ENCODE measurements at places on chromosomes 4 and X.

GRCh38 chrX:153516073-153516472, 1.4 kb upstream of the ATP2B3 start:
- DNase-seq = no peak

DNA sequence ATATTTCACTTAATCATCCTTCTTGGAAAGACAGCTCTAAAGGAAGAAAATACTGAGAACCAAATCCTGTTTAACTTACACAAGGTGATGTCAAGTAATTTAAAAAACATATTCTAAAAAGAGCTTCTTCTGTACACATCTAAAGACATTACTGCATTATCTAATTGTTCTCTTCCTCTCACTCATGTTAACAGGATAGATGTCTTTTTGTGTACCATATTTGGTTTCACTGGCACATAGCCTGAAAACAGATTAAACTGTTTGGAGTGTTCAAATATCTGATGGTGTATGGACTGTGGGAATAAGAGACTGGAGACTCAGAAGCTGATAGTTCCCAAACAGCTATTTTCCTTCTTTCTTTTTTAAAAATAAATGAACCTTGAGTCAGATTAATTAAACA, 213.3 kb upstream of the MAB21L2 start:
- no peak for DNase-seq

- DNase-seq = peak; percentile 49
Measured at GRCh38 chr4:38131371-38132091, 171.3 kb downstream of the PTTG2 start.

DNA sequence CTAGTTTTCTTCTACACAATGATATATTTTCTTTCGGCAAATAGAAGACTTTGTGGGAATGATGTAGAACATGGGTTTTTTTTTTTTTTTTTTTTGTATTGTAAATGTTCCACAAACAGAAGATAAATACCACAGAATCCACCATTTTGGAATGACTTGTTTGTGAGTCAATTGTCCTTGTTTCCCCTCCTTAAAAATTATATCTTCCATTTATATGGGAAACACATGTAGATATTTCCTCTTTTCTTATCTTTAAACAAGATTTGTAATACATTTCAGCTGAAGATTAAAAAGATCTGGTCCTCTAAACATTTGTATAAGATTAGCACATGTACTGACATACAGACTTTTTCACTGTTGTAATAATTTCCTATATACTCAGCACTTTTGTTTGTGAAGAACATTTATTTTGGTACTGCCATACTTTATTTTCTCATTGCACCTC, 304.6 kb downstream of the SPRY1 start:
- DNase-seq = no peak

DNA sequence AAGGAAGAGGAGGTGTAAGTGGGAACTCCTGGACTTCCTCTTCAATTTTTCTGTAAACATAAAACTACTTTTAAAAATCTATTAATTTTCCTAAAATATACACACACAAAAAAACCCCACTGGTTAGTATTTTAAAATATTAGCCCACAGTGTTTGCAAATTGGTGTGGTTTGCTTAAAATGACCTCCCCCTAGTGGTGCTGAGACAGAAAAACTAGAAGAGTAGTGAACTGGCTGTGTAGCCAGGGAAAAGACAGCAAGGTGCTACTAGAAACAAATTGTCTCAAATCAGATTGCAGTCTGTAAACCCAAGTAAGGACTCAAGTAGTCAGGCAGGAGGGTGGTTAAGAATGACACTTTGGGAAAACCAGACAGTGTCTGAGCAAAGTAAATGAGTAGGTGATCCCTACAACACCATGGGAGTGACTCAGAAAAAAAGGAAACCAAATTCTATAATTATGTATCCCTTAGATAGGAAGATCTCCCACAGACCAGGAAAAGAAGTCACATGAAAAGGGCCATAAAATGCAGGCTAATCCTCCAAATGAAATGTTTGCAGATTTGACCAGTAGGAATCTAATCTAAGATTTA, 26.0 kb downstream of the AMTN start:
- no peak for DNase-seq

GRCh38 chrX:12929701-12930100, 23.3 kb downstream of the TLR8 start:
- no peak for DNase-seq

GRCh38 chrX:150163221-150163930, 199.7 kb upstream of the MAMLD1 start:
- DNase-seq = no peak

GRCh38 chr4:136650541-136651277, 881.6 kb downstream of the PCDH18 start:
- no peak for DNase-seq
